D341Med (cell line): ENCODE measurements at places on chromosomes 1 and 21.

DNA sequence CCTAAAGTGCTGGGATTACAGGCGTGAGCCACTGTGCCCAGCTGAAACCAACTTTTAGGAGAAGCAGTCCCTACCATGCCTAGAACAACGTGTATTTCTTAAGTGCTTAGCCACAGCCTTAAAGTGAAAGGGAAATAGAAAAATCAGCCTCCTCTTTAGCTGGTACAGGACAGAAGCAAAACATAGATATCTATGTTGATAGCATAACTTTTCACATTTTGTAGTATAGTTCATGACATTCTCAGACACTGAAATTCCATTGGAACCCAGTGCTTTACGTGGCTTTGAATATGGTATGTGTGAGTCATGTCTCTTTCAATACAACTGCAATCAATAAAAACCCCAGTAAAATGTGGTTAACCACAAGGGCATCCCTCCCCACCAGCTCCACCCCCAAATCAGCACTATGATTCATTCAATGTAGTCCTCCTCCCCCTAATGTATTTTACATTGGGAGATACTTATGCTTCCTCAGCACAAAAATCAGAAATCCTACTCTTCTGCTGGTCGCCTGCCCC lies 32.1 kb downstream of the TGFB2 start:
- no peak for DNase-seq

GRCh38 chr1:8302081-8302956 lies 15.6 kb upstream of the SLC45A1 start:
- DNase-seq, result no peak

DNA sequence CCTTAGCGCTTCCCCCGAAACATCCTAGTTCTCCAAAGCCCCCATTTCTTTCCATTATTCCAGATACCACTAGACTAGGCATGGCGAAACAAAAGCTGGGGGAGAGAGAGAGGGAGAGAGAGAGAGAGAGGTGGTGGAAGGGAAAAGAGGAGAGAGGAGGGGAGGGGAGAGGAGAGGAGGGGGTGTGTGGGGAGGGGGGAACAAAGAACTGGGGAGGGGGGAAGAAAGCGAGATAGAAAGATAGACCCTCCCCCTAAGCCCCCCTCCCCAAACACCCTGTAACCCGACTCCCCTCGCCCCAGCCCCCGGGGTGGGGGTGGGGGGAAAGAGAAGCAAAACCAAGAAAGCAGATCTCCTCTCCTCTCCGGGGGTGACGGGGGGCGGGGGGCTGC lies 352 bp downstream of the MEX3A start:
- no peak for DNase-seq

DNA sequence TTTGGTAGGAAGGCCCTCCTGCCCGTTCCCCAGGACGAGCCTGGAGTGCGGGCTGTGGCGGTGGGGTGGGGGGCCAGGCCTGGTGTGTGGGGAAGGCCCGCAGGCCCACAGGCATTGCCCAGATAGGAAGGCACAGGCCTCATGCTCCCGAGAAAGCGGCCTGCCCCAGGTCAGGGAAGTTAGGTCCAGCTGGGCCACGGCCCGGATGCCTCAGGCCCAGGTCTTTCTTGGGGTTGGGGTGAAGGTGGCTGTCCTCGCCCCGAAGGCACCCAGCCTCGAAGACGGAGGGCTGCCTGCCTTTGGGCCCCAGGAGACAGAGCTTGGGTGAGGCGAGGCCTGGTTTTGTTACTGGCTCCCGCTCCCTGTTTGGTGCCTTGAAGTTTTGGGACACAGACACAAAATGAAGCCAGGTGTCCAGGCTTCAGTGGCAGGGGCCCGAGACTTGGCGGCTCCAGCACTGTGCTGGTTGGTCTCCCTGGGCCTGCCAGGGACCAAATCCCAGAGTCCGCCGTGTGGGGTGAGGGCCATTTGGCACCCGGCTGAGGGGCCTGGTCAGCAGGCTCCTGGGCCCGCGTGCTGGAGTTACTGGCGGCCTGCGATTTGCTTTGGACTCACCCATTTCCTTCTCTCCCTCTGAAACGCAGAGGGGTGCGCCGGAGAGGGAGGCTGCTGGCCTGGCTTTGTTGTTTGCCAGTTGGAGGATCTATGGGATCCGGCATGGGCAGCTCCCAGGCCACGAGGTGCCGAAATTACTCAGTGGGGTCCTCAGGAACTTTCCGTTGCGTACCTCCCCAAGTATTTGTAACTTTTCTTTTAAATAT lies 2.0 kb downstream of the SKI start:
- no peak for DNase-seq

DNA sequence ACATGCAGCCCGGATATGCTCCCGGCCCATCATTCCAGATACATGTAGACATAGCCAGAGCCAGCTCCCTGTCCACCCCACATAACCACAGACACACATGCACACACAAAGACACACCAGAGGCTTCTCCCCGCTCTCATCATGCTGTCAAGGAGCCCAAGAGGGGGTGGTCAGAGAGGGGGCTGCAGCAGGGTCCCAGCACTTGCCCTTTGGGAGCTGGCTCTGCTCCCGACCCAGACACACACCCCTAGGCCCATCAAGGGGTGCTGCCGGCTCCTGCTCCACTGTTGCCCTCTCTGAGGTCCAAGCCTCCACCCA lies 2.6 kb downstream of the PTAFR start:
- DNase-seq, result no peak

- DNase-seq, result no peak
These were observed 3.1 kb upstream of the DOCK7 start for GRCh38 chr1:62691062-62691844.

- no peak for DNase-seq
These were observed 65.3 kb downstream of the KAZN start for GRCh38 chr1:14663773-14664172.

DNA sequence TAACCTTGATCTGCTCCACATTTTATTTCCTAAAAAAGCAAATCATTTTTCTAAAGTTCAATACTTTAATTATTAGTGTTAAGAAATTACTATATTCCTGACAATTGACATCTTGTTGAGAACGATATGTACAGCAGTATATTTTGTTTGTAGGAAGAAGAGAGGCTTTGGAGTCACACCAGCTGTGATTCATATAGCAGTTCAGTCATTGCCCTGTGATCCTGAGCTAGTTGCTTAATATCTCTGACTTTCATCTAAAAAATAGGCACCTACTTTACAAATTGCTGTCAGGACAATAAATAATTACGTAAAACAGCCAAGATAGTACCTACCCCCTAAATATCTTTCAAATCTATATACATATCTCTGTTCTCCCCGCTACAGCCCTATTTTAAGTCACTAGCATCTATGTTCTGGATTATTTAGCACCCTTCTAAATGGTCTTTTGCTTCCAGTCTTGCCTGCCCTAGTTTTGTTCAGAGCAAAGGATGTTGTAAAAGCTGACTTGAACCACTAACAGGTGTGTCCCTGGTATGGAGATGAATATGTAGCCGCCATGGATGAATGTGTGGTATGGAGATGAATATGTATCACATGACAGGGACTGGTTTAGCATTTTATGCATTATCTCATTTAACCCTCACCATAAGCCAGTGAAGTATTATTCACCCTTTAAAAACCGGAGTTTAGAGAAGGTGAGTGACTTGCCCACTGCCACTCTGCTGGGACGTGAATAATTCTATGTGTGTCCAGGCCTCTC lies 42.2 kb downstream of the RNF220 start:
- DNase-seq, result no peak

DNA sequence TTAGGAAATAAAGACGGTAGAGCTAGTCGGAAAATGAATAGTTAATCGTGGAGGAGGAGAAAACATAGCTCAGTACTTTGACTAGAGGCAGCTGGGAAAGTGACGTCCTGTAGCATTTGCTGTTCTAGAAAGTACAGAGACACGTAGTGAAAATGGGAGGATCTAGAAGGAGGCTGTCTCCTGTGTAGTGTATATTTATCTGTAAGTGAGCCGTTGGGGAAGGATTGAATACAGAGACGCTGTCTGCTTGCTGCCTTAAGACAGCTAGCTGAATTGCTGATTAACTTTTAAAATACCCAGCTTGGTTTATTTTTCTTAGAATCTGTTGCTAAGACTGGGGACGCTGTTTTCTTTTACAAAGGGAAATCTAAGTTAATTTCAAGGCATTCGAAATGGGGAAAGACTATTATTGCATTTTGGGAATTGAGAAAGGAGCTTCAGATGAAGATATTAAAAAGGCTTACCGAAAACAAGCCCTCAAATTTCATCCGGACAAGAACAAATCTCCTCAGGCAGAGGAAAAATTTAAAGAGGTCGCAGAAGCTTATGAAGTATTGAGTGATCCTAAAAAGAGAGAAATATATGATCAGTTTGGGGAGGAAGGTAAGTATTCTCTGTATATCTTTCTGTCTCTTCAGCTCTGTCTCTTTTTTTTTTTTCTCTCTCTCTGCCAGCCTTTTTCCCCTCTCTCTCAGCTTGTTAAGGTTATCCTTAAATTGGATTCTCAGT lies at the start of gene DNAJB4:
DNAJB4 (plus strand) TSS at position 221 of the 729 bp plus-strand sequence; CDS start at position 393, 172 bp downstream.
- DNase-seq, result peak; percentile 61

DNA sequence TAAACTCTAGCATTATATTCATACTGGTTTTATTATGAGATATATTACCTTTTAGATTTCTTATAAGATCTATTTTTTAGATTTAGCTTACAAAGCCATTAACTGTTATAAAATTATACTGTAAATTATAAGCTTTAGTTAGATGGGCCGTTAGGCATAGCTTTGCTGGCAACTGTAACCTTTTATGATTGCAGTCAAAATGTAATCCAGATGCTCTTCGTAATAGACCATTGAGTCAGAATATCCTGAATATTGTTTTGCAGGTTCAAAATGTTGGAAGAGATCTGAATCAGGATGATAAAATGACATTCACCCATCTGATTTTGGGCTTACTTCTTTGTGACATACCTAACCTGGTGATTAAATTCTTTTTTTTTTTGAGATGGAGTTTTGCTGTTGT lies 20.9 kb downstream of the ITSN1 start:
- DNase-seq, result no peak

DNA sequence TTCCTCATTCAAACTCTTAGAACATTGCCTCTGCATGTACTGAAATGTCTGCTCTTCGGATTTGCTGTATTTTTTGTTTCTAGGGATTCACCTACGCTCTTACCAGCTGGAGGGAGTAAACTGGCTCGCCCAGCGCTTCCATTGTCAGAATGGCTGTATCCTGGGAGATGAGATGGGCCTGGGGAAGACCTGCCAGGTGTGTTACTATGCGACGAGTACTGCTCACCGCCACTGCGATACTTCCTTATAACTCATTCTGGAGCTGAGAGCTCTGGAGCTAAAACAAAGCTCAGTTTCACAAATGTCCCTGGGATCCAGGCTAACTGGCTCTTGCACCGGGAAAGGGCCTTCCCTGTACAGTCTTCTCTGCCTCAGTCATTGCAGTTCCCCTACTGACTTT lies 10.1 kb downstream of the CHD1L start:
- DNase-seq, result no peak

GRCh38 chr1:90291431-90292216 lies 296.7 kb downstream of the ZNF326 start:
- no peak for DNase-seq

DNA sequence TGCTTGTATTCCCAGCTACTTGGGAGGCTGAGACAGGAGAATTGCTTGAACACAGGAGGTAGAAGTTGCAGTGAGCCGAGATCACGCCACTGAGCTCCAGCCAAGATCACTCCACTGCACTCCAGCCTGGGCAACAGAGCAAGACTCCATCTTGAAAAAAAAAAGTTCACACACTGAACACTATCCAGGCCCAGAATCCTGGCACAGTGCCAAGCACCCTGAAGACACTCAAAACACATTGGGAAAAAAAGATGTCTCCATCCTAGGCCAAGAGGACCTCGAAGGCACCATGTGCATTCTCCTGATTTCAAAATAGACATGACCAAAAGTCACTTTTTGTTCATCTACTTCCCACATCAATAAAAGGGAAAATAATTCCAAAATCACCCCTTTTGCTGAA lies 38.7 kb downstream of the SLC9A1 start:
- DNase-seq, result no peak
